A549 treated with CpdA at 1 μM for 4 hours (cell line): ENCODE measurements at places on chromosomes 6 and 20. TPM values are rescaled to one million over a fixed set of nuclear protein-coding genes. Genes with fewer than 3 reads are reported as not detected.

Gene KIF25
- total RNA-seq = 0.07 to 0.15 TPM in 2 of 5 replicates, not detected in the others

Gene KCNK5
- 0.99 to 1.4 TPM (median 1.2 TPM) in 5 replicates for total RNA-seq

Gene CGA
- total RNA-seq = 0.08 to 0.15 TPM in 2 of 5 replicates, not detected in the others

Gene HLA-DMA
- total RNA-seq = 2.4 to 3.8 TPM (median 3.0 TPM) in 5 replicates

Gene NKX2-2
- not detected in 5 replicates for total RNA-seq

Gene DDRGK1
- total RNA-seq = 75.9 to 100 TPM (median 94.3 TPM) in 5 replicates

Gene BACH2
- 0.26 to 0.58 TPM (median 0.38 TPM) in 5 replicates for total RNA-seq

Gene MDFI
- 0.24 to 1.3 TPM (median 0.80 TPM) in 5 replicates for total RNA-seq

Gene PLN
- total RNA-seq = not detected in 5 replicates

Gene HLA-DRB1
- total RNA-seq = not detected in 5 replicates

Gene OR2J3
- not detected in 5 replicates for total RNA-seq

Gene TRIM15
- 0.29 TPM in 1 of 5 replicates, not detected in the others for total RNA-seq

Gene GRIK2
- total RNA-seq = 0.12 to 0.38 TPM (median 0.22 TPM) in 5 replicates

Gene HDGFL1
- total RNA-seq = not detected in 5 replicates

Gene CLPSL1
- not detected in 5 replicates for total RNA-seq

Gene PACRG
- total RNA-seq = 0.22 to 0.81 TPM in 2 of 5 replicates, not detected in the others

Gene C6orf163
- total RNA-seq = 0.24 to 0.54 TPM (median 0.27 TPM) in 5 replicates

Gene ITPR3
- total RNA-seq = 32.8 to 46.5 TPM (median 37.0 TPM) in 5 replicates

Gene SLC22A3
- 33.6 to 41.1 TPM (median 38.2 TPM) in 5 replicates for total RNA-seq

Gene SLC16A10
- 0.18 to 0.52 TPM (median 0.33 TPM) in 5 replicates for total RNA-seq

Gene SYNDIG1
- 1.5 to 2.2 TPM (median 2.0 TPM) in 5 replicates for total RNA-seq

Gene DDO
- 0.03 to 0.20 TPM (median 0.10 TPM) in 3 of 5 replicates, not detected in the others for total RNA-seq

Gene KCNK16
- not detected in 5 replicates for total RNA-seq

Gene MYLK4
- total RNA-seq = 0.10 to 0.15 TPM (median 0.12 TPM) in 5 replicates
